Thymus (tissue), 14 donors: ENCODE measurements at places on chromosomes 7 and 10.

DNA sequence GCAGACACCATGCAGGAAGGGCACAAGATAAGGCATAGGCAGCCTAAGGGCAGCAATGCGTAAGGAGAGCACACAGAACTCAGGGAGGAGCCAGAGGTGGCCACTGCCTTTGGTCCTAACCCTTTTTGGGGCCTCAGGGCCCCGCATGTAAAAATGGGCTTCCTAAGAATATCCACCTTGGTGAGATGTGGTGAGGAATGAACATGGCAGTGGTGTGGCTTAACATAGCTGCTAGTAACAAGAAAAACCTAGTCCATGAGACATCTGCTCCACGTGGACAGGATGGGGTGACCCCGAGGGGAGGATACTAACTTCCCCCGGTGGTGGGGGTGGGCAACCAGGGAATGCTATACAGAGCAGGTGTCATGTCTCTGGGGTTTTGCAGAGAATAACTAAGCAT lies 18.0 kb downstream of the MAT1A start:
- no peak overlapping the region for H3K27ac ChIP-seq
- no peaks in the 10 kb centered on the region for H3K27me3 ChIP-seq

GRCh38 chr10:99431190-99431760 lies 851 bp upstream of the GOT1 start:
- H3K27me3 ChIP-seq: no peaks in the 10 kb centered on the region
- peaks cover 11% of the 10 kb centered on the region for H3K4me1 ChIP-seq
- no peaks in the 10 kb centered on the region for H3K36me3 ChIP-seq
- peak overlapping the region; percentile 59 for H3K27ac ChIP-seq

DNA sequence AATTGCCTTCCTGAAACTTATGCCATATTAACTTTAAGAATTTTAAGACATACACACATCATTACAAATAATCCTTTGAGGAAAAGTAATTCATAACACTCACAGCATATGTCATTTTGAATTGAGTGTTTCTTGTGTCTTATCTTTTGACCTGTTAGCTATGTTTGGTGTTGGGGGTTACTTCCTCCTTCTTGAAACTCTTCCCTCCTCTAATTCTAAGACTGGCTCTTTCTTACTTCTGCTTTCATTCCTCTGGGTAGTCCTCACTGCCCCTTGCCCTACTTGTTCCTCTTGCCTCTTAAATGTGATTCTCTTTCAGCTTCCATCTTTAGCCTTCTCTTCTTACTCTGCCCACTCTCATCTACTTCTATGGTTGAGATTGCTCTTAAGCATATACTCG lies 28.3 kb upstream of the PIP4K2A start:
- H3K4me1 ChIP-seq: no peaks in the 10 kb centered on the region
- H3K27ac ChIP-seq: no peak overlapping the region
- no peaks in the 10 kb centered on the region for H3K27me3 ChIP-seq
- DNase-seq: no peak
- no peak overlapping the region for H3K4me3 ChIP-seq
- H3K36me3 ChIP-seq: no peaks in the 10 kb centered on the region

GRCh38 chr7:55432939-55433784 lies 68.0 kb downstream of the LANCL2 start:
- H3K4me3 ChIP-seq: no peak overlapping the region
- peaks cover 4% of the 10 kb centered on the region for H3K36me3 ChIP-seq
- H3K4me1 ChIP-seq: peaks cover 42% of the 10 kb centered on the region
- H3K27me3 ChIP-seq: no peaks in the 10 kb centered on the region

DNA sequence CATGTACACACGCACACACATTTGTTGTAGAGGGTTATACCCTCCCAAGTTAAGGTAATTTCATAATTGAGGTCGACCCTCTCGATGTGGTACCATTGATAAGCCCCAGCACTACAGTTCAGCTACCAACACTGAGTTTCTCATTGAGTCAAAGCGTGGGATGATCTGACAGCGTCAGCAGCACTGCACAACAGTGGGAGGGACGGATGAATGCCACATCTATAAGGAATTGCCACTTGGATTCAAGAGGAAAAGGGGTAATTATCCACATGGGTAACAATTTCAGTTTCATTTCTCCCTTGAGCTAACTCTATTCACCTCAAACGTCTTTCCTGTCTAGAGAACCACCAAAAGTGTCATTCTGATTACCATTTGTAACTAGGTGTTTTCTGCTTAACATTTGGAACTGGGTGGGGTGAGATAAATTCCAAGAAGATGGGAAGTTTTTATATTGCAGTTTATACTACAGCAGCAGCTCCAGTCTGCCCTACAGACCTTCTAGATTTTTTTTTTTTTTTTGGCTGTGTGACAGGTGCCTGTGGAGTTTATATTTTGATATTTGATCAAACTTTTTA lies 342.9 kb downstream of the AUTS2 start:
- no peak overlapping the region for H3K27ac ChIP-seq
- no peaks in the 10 kb centered on the region for H3K36me3 ChIP-seq
- H3K27me3 ChIP-seq: no peaks in the 10 kb centered on the region
- H3K4me1 ChIP-seq: peaks cover 32% of the 10 kb centered on the region

DNA sequence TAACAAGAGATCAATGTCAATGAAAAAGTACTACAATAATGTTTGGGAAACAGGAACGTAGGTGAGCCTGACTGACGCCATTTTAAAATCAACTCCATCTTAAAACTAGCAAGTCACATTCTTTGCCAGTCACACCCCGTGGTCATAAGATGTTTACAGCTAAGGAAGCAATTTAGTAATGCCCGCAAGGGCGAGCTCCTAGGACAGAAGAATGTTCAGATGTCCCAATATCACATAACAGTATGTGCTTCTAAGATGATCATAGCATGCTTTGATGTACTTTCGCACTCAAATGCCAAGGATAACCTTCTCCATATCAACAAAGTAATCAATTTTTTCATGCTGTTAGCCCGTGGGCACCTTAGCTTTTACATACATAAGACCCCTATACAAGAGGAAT lies 113.8 kb upstream of the EGFR start:
- DNase-seq: no peak
- no peaks in the 10 kb centered on the region for H3K36me3 ChIP-seq
- no peaks in the 10 kb centered on the region for H3K27me3 ChIP-seq

GRCh38 chr7:144787127-144787526 lies 48.7 kb downstream of the TPK1 start:
- no peak overlapping the region for H3K4me3 ChIP-seq
- no peaks in the 10 kb centered on the region for H3K36me3 ChIP-seq
- H3K27ac ChIP-seq: no peak overlapping the region
- H3K4me1 ChIP-seq: no peaks in the 10 kb centered on the region
- DNase-seq: no peak
